LNCaP clone FGC (cell line): ENCODE measurements at places on chromosomes 2 and 18.

DNA sequence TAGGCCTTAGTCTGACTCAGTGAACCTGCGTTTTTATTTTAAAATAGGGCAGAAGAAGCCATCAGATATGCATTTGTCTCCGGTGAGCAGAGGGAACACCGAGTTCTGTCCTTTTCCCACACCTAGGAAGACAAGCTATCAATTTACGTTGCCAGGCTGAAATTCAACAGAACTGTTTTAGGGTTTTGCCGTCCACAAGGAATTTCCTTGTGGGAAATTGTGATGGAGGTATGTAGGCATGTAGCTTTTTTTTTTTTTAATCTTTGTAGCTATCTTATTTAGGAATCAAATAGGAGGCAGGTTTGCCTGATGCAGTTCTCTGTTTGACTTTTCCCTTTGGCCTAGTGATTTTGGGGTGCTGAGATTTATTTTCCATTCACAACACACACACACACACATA is 62.0 kb upstream of the ASAP2 start:
- no peak for DNase-seq

- no peak for DNase-seq
These were observed 187.9 kb upstream of the ZEB2 start for GRCh38 chr2:144707736-144708326.

- no peak for DNase-seq
These were observed 335.1 kb downstream of the CYRIA start for GRCh38 chr2:16330571-16330970.

GRCh38 chr2:207594264-207594663 is 30.9 kb downstream of the METTL21A start:
- no peak for DNase-seq

DNA sequence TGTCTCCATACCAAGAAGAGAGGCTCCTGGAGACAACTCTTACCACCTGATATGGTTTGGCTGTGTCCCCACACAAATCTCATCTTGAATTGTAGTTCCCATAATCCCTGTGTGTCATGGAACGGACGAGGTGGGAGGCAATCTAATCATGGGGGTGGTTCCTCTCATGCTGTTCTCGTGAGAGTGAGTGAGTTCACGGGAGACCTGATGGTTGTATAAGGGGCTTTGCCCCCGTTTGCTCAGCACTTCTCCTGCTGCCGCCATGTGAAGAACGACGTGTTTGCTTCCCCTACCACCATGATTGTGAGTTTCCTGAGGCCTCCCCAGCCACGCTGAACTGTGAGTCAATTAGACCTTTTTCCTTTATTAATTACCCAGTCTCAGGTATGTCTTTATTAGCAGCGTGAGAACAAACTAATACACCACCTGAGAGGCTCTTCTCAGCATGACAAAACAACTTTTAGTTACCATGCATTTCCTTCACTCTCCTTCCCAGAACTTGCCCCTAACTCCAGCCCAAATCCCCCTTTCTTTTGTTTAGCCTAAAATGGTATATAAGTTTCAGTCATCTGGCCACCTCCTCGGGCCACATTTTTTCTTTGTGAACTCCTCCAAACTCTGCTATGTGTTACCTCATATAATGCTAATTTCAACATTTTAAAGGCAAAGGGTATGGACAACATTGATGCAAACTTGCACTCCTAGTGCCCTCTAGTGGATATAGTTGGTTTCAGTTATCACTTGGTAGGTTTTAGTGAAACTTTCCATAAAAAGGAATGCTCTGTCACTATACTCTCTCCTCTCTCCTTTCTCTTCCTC is 58.6 kb upstream of the SLC25A52 start:
- DNase-seq, result peak; percentile 17

DNA sequence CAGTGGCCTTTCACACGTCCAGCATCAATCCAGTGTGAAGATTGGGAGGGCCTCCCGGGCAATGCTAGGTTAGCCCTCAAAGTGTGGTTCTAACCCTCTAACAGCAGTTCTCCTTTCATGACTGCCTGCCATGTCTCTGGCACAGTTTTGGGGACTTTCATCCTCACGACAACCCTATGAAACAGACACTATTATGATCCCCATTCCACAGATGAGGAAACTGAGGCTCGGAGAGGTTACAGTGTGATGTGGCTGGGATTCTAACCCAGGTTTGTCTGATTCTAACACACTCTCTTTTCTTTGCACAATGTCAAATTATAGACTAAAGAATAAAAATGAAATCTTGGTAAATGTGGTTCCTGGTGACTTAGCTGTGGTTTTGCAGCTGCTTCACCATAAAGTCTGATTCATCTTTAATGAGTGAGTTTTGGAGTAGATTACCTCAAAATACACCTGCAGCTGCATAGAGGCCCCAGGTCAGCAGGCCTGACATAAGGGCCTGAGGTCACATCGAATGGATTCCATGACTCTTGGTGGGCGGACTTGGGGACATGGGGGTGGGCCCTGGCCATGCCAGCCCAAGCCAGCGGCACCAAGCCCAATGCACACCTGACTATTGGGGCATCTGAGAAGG is 214.4 kb downstream of the GLI2 start:
- DNase-seq, result no peak

DNA sequence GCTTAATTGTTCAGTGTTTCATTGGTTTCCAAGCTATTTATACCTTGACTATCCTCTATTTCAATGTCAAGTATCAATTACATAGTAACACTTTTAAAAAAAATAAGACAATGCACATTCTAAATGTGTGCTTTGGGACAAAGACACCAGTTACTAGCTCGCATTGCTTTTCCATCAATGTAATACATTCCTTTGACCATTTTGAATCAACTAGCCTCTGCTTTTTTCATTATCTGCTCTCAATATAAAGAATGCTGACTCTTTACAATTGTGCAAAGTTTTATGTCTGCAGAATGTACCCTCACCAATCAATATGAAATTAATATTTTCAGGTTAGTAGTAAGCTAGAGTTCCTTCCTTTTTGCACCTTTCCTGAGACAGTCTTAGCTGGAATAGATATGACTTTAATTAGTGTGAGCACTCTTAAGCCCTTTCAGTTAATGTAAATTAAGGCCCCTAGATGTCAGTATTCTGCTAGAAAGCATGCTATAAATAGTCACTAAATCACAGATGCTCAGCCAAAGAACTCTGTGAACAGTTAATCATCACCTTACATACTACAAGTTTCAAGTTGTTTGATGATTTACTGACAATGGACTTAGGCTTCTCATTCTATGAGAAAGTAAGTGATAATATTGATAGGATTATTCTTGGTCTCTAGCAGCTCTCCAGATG is 413.6 kb downstream of the PTH2R start:
- DNase-seq, result peak; percentile 15

- DNase-seq, result no peak
These were observed 36.8 kb downstream of the SPC25 start for GRCh38 chr2:168853471-168853870.

DNA sequence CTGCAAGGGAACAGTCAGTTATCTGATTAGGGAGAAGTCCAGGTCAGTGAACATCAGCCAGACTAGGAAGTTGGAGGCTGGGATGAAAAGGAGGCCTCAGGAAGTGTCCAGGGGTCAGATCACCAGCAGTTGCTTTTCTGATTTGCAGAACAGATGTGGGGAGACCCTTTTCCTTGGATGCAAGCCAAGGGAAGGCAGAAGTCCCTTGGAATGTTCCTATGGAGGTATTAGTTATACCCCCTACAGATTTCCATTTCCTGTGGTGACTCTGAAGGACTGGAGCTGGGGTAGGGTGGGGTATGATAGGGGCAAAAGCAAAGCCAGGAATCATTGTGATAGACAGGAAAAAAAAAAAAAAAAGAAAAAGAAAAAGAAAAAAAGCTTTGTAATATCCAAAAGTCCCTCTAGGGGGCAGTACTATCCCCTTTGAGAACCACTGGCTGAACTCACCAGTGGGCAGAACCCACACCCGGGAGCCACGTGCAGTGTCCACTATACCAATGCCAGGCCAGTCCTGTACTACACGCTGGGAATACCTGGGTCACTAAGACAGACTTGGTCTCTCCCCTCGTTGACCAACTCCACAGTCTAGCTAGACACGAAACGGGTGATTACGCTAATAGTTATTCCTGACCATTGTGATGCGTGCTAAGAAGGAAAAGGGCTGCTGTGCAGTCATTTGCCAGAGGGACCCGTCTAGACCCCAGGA is 7.4 kb downstream of the DYSF start:
- DNase-seq, result no peak

- DNase-seq, result no peak
These were observed 8.8 kb upstream of the ATOH8 start for GRCh38 chr2:85744741-85745601.

GRCh38 chr2:169761251-169761969 is 27.8 kb downstream of the KLHL23 start:
- no peak for DNase-seq

GRCh38 chr18:68800075-68800474 is 2.2 kb downstream of the CCDC102B start:
- no peak for DNase-seq

DNA sequence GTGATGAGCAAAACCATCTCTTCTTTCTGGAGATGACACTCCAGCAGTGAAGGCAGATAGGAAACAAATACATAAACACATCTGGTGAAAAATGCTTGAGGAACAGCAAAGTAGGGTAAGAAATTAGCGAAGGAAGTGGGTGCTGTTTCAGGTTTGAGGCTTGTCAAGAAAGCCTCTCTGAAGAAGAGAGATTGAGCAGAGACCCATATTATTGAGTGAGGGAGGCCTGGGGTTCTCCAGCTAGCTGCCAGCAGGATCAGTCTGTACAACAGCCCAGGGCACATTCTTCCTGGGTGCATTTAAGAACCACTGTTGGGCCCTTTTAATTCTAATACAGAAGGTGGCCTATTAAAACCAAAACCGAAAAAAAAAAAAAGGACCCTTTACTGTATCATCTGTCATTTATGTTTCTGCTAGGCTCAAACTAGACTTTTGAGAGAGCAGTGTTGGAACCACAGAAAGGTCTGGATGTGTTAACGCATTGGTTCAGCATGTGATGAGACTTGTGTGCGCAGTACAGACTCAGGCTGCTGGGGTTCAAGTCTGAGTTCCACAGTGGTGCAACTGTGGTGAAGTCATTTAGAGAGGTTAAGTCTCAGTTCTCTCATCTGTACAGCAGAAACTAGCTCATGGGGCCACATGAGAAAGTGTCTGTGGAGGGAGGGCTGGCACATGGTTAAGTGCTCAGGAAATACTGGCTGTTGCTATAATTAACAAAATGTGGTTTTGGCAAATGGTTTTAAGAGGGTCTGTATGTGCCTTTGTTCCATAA is 28.9 kb downstream of the MGAT5 start:
- DNase-seq, result no peak

DNA sequence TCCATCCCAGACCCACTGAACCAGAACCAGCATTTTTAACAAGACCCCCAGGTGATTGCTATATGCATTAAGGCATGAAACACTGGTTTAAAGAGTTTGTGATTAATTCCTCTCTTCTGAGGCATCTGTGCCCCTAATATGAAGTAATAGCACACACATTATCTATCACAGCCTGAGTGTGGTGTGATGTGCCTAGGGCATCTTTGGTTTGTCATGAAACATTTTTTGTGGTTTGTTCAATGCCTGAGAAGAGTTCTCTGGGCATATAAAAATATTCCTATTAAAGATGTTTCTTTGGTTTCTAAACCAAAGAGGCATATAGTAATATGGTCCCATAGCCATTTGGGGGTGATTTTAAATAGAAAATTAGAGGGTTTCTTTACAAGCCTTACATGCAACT is 221.7 kb upstream of the SPOPL start:
- DNase-seq, result no peak

GRCh38 chr2:96505231-96505889 is at the start of gene NEURL3:
Gene NEURL3, minus strand, starts transcription at chr2:96505357. Its CDS starts 71 bp downstream, at chr2:96505286.
- peak; percentile 42 for DNase-seq

GRCh38 chr18:74896390-74896991 is 298.8 kb downstream of the ZNF407 start:
- peak; percentile 51 for DNase-seq

- no peak for DNase-seq
These were observed 48.1 kb downstream of the WDR33 start for GRCh38 chr2:127762846-127763245.

DNA sequence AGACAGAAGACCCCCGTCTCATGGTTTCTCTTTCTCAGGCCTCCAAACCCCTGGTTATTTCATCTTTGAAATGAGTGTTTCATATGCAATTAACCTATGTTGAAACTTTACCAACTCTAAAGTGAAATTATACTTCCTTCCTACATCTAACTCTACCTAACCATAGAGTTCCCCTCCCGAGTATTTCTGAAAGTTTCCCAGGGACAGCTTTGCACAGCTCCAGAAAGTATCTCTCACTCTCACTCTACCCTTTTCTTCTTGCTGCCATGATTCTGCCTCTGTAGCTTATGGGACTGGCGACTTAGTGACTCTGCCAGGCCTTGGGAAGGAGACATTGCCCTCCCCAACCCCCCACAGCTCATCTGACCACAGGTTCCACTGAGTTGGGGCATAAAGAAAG is 107.9 kb downstream of the B3GNT2 start:
- no peak for DNase-seq

GRCh38 chr18:44149706-44150105 is 531.0 kb upstream of the SETBP1 start:
- DNase-seq, result no peak

DNA sequence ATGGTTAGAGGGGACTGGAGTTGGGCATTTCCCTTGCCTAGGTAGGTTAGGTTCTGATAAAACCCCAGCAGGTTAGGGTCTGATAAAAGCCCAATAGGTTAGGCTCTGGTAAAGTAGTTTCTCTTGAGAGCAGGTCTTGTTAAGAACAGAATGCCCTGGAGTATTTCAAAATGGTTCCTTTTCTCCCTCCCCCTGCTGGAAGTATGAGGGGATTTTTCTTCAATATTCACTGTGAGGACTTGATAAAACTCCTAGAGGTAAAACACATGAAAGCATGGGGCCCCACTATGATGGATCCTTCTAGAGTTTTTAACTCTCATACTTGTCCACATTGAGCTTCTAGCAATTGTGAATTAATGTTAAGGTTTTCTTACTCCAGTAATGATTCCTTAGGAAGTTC is 27.6 kb downstream of the ANKAR start:
- DNase-seq, result no peak

- DNase-seq, result no peak
These were observed 42.8 kb downstream of the SOX11 start for GRCh38 chr2:5734859-5735520.

DNA sequence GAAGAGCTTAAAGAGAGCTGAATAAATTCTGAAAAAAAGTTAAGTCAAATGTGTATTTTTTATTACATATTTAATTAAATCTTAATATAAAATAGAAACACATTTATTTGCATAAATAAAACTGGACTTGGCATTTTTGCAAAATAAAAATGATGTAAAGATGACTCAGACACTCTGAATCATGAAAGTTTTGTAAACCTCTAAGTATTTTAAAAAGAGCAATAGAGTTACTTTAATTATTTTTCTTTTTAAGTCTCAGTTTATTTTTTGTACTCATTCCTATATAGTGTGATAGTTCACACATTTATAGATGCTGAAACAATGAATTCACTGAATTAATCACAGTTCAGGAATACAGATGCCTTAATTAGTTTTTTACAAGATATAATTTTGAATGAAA is 109.9 kb upstream of the DTNA start:
- DNase-seq, result no peak
